ENCODE measurements at places on chromosomes 16 and 17. TPM values are rescaled to one million over a fixed set of nuclear protein-coding genes. Genes with fewer than 3 reads are reported as not detected.

DNA sequence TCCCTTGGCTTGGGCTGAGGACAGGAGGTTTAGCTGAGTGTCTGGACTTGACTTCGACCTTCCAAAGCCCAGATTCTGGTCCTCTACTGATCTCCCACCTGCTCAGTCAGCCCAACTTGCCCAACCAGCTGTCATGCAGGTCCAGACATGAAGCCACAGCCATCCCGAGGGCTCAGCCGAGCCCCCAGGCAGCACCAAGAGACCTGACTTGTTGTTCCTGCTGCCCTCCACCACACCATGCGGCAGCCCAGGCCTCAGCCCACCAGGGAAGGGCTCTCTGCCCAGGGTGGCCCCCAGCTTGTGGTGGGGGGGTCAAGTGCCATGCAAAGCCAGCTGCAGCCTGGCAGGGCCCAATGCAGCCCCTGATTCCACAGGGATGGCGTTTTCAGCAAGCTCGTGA is 17.2 kb upstream of the CACNG4 start:
- H3K4me1 ChIP-seq, result peaks cover 7% of the 10 kb centered on the region
- no peak overlapping the region for H3K27ac ChIP-seq
- no peak overlapping the region for H3K4me3 ChIP-seq
- no peaks in the 10 kb centered on the region for H3K36me3 ChIP-seq
- no peak for DNase-seq

DNA sequence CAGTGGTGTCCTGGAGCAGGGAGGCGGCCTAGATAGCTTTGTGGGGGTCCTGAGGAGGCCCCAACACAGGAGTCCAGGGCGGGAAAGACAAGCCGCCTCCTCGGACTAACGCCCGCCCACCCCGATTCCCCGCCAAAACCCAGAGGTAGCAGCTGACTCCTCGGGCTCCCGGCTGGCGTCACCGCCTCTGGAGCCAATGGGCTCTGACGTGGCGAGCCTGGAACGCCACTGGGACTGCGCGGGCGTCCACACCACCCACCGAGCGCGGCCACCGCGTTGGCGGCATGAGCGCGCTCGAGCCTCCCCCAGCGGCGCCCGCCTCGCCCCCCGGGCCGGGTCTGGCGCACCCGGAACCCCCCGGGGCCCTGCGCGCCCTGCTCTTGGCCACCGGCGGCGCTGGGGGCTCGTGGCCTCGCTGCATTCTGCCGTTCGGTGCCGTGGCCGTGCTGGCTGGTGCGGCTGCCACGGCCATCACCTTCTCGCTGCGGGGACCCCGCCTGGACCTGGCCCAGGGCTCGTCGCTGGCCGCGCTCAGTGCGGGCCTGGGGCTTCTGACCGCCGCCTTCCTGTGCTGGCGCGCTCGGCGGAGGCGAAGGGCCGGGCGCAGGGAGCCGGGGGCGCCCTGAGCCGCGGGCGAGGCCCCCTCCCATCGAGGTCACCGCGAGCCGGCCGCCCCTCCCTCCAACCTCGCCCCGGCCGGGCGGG is 3.4 kb upstream of the NTN3 start:
- H3K27me3 ChIP-seq, result peaks cover 43% of the 10 kb centered on the region
- no peaks in the 10 kb centered on the region for H3K36me3 ChIP-seq
- peak overlapping the region; percentile 23 for H3K4me3 ChIP-seq
- peaks cover 8% of the 10 kb centered on the region for H3K4me1 ChIP-seq
- peak; percentile 70 for DNase-seq

DNA sequence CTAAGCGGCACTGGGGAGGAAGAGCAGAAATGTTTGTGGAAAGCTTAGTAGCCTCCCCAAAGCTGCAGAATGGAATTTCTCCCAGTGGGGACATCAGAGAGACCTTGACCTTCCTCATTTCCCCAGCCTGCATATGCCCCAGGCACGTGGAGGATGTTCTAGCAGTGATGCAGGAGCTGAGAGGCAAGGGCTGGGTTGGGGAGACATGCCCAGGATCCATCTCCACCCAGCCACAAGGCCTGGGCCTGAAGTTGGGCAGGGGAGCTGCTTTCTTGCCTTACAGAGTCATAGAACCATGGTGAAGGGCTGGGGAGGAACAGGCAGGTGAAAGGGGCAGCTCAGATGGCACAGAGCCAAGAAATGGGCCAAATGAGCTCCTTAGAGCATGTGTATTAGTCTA is 104.0 kb downstream of the TMEM132E start:
- no peaks in the 10 kb centered on the region for H3K4me1 ChIP-seq
- no peak for DNase-seq
- no peak overlapping the region for H3K4me3 ChIP-seq
- no peaks in the 10 kb centered on the region for H3K36me3 ChIP-seq
- H3K27ac ChIP-seq, result no peak overlapping the region

GRCh38 chr17:71107136-71107535 is 937.8 kb downstream of the KCNJ2 start:
- no peak overlapping the region for H3K4me3 ChIP-seq
- DNase-seq, result no peak
- H3K4me1 ChIP-seq, result no peaks in the 10 kb centered on the region
- no peak overlapping the region for H3K27ac ChIP-seq
- no peaks in the 10 kb centered on the region for H3K27me3 ChIP-seq
- H3K36me3 ChIP-seq, result no peaks in the 10 kb centered on the region

DNA sequence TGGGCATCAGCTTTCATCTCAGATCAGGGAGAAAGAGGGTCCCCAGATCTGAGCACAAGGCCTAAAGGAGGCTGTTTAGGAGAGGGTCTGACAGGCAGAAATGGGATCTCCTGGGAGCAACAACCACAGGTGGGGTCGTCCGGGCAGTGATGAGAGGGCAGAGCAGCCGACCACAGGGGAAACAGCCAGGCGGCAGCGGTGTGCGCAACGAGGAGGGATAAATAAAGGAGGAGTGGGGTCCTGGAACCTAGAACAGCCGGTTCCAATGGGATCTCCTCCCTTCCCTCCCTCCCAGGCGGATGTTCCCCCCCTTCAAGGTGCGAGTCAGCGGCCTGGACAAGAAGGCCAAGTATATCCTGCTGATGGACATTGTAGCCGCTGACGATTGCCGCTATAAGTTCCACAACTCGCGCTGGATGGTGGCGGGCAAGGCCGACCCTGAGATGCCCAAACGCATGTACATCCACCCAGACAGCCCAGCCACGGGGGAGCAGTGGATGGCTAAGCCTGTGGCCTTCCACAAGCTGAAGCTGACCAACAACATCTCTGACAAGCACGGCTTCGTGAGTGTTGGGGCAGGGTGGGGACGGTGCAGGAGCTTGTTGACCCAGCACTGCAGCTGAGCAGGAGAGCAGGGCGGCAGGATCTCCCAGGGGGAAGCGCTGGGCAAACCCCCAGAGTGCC is 1.9 kb downstream of the TBX2 start:
- peaks cover 5% of the 10 kb centered on the region for H3K36me3 ChIP-seq
- no peak overlapping the region for H3K27ac ChIP-seq
- DNase-seq, result no peak
- H3K4me3 ChIP-seq, result peak overlapping the region; percentile 51

DNA sequence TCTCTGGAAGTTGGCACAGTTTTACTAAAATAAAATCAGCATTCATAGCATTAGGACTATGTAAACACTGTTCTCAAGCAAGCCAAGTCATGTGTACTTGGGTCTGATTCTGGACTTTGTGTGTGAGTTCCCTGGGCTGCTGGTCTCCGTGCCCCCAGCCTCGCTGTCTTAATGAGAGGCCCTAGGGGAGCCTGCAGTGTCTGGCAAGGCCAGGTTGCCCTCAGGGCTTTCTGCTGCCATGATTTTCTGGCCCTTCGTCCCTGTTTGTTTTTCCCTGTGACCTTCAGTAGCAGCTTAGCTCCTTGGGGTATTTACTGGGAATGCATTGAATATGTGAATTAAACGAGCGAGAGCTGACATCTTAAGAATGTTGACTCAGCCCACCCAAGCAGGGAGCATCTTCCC is 161.8 kb downstream of the RPTOR start:
- peaks cover 17% of the 10 kb centered on the region for H3K36me3 ChIP-seq
- no peaks in the 10 kb centered on the region for H3K4me1 ChIP-seq
- H3K27ac ChIP-seq, result no peak overlapping the region
- DNase-seq, result no peak

- peaks cover 29% of the 10 kb centered on the region for H3K27me3 ChIP-seq
- DNase-seq, result no peak
- no peak overlapping the region for H3K27ac ChIP-seq
- no peak overlapping the region for H3K4me3 ChIP-seq
Observed at GRCh38 chr16:23298290-23298915, 3.7 kb upstream of the SCNN1B start.

- H3K27ac ChIP-seq, result no peak overlapping the region
- no peaks in the 10 kb centered on the region for H3K27me3 ChIP-seq
- no peak overlapping the region for H3K4me3 ChIP-seq
- H3K36me3 ChIP-seq, result no peaks in the 10 kb centered on the region
- no peaks in the 10 kb centered on the region for H3K4me1 ChIP-seq
Observed at GRCh38 chr17:57165754-57166153, 80.7 kb downstream of the AKAP1 start.

DNA sequence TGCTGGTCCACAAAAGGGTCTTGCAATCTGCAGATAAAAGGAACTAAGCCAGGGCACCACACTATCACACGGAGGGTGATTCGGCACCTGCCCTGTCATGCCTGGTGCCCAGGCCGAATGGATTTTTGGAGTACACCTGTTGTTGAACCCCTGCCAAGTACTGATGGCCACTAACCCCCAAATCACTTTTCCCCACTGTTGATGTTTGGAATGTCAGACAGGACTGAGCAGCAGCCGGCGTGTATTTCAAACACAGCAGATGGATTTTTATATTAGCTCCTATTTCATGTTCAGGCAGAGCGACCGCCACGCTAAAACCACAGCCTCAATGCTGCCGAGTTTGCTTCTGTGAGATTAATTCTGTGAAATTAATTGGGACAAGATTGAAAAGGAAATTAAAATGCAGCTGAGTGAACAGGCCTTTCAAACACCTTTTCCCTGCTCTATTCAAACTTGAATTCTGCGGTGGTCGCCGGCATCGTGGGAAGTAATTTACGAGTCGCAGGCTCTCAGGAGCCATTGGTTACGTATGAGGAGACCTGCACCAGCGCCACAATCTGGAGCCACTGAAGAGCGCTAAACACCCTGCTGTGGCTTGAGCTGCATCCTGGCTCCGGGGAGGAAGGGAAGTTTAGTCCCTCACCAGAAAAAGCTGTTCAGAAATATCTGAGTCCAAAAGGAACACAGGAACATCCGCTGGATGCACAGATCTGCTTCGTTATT is 48.5 kb downstream of the SNX11 start:
- peaks cover 5% of the 10 kb centered on the region for H3K27me3 ChIP-seq
- H3K4me3 ChIP-seq, result no peak overlapping the region
- no peak overlapping the region for H3K27ac ChIP-seq
- H3K4me1 ChIP-seq, result peaks cover 40% of the 10 kb centered on the region

- H3K4me1 ChIP-seq, result no peaks in the 10 kb centered on the region
- H3K36me3 ChIP-seq, result no peaks in the 10 kb centered on the region
- peaks cover 48% of the 10 kb centered on the region for H3K27me3 ChIP-seq
- H3K27ac ChIP-seq, result no peak overlapping the region
- no peak for DNase-seq
Observed at GRCh38 chr17:34423978-34424813, 61.2 kb upstream of the CCL1 start.

DNA sequence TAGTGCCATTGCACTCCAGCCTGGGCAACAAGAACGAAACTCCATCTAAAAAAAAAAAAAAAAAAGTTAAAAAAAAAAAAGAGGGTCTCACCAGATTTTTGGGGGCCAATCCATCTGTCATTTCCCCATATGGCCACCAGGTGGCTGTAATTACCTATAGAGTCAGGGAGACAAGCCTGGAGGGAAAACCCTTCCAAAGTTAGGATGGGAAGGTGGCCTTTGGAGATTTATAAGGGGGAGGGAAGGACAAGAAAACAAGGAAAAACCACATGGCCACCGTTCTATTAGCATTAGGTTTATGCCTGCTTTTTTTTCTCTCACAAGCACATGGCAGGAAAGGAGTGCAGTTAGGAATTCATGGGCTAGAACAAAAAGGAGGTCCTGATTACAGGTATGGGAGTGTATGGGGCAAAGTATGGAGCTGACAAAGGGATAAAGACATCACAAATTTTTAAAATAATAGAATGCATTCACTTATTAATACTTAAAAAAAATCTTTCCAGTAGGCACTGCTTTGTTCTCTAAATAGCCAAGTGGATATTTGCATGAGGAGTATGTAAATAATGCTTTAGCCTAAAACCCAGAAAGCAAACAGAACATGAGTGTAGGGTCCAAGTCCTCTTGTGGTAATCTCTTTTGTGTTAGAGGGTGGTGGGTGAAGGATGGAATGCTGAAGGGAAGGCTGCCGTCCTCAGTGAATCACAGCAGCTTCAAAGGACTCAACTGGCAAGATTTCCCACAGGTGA is 5.1 kb downstream of the CYB5D1 start:
- peaks cover 12% of the 10 kb centered on the region for H3K4me1 ChIP-seq
- H3K4me3 ChIP-seq, result no peak overlapping the region
- DNase-seq, result no peak
- peaks cover 25% of the 10 kb centered on the region for H3K36me3 ChIP-seq

- no peaks in the 10 kb centered on the region for H3K4me1 ChIP-seq
- no peak overlapping the region for H3K4me3 ChIP-seq
- no peaks in the 10 kb centered on the region for H3K36me3 ChIP-seq
- no peak overlapping the region for H3K27ac ChIP-seq
Observed at GRCh38 chr17:48335858-48336500, 94.0 kb downstream of the SKAP1 start.

DNA sequence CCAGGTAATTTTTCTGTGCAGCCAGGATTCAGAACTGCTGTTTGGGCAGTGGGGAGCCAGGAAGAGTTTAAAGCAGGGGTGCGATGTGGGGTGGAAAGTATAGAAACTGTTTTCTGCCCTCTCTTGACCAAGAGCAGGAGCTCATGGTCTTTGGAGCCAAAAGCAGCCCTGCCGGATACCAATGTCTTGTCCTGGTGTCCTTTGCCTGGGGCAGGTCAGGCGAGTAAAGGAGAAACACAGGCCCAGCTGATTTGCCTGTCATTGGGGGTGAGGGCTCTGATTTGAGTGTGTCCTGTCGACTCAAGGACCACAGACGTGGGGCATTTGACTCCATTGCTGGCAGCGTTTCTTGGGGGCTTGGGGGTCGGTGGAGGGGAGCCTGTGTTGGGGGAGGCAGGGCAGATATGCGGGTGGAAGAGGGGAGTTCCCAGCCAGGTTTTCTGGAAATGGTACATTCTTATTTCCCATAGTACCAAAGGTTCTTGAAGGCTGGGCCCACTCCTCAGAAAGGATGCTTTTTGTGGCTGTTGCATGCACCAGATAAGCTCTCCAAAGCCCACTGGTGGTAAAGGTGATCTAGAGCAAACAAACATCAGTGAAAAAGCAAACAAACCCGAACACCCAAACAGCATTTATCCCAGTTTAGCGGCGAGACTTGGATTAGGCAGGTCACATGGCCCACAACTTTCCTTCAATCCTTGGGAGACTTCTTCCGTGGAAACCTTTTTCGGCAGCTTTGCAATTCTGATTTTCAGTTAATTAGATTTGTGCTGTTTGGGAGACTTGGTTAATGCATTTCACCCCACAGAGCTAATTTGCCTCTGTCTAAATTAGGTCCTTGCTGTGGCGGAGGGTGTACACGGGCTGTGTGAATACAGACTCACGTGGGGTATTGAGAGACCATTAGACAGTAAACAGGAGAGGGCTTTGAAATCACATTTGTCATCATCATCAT is 59.0 kb downstream of the MSI2 start:
- peaks cover 10% of the 10 kb centered on the region for H3K4me1 ChIP-seq
- H3K36me3 ChIP-seq, result peaks cover 9% of the 10 kb centered on the region
- H3K27ac ChIP-seq, result no peak overlapping the region
- H3K4me3 ChIP-seq, result no peak overlapping the region

The ZPBP2 gene
- polyA plus RNA-seq, result 0.03 TPM

The C17orf113 gene
- 2.4 TPM for polyA plus RNA-seq

The KIF2B gene
- polyA plus RNA-seq, result not detected

The KRTAP9-4 gene
- not detected for polyA plus RNA-seq
